ENCODE measurements at places on chromosomes 7 and 10.

- no peak for DNase-seq
Observed at GRCh38 chr10:129331207-129331838, 135.7 kb upstream of the MGMT start.

DNA sequence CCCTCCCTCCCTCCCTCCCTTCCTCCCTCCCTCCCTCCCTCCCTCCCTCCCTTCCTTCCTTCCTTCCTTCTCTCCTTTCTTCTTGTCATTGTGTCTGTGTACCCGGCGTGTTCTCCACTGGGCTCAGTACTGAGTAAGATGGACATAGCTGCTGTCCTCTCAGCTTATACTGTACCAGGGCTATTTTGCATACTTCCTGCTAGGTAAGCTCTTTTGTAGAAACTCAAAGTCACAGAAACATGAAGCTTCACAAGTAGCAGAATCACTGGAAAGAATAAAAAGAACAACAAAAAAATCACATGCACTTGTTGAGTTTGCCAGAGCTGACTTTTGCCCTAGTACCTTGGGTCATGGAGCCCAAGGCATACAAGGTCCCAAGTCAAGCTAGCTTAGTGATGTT lies 125.7 kb downstream of the PLPP4 start:
- no peak for DNase-seq

GRCh38 chr10:79066411-79067240 lies 2.1 kb upstream of the ZMIZ1 start:
- no peak for DNase-seq

DNA sequence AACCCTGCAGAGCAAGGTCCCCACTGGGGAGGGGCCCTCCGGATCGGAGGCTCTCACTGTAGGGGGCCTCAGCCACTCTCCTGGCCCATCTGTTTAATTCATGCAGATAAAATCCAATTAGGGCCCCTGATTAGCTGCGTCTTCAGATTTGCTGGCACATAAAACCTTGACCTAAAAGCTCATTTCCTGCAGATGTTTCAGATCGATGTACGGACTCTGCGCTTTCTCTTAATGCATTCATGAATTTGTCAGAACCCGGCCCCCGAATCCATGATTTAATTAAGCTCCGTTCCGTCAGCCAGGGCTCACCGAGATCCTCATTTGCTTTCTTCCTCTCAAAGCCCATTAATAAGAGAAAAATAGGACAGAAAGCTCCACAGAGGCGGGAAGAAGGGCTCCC lies 40.0 kb upstream of the FOXL3 start:
- DNase-seq = no peak

DNA sequence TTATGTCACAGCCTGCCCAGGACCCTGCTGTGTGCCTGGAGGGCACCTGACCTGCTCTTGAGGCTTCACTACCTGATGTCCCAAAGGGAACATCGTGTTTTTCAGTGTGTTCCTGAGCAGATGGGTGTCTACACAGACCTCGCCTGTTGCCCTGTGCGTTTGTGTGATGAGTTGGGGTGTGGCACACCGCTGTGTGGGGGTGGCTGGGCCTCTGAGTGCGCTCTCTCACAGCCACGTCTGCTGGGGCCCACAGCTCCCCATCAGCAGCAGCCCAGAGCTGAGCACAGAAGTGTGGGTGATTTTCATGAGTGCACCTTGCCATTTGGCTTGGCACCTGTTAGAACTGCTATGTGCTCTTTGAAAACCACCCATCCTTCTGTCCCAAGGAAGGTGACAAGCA lies 121.5 kb downstream of the NKX6-2 start:
- DNase-seq = no peak

DNA sequence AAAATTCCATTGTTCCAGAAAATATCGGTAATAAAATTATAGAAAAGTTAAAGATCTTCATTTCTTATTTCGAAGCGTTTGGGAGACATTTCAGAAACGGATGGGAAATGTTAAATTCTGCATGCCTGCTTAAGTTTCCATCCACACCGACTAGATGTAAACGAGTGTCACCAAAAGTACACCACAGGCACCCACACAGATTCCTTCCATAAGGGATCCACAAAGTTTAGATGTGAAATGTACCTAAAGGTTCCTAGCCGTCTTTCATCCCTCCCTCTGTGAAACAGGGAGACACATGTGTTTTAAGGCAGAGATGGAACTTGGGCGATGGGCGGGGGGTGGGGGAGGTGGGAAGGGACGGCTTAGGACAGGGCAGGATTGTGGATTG lies 621 bp upstream of the CAV1 start:
- DNase-seq = no peak

- peak; percentile 65 for DNase-seq
Observed at GRCh38 chr10:45420453-45421192, 46.6 kb downstream of the ALOX5 start.

DNA sequence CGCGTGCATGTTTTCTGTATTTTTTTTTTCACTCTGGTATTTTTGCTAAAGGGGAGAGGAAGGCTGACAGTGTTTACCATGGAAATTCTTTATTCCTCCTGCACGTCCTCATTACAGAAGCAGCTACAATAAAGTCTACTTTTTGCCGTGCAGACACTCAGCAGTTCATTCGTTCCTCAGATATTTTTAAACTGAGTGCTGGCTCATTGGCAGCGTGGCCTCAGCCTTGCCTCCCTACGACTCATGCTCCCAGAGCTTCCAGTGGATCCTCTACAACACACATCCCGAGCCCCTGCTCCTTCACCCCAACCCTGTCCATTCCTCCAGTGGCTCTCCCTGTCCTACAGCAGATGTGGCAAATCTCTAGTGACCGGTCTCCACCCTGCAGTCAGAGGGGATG lies 239.2 kb upstream of the ZMIZ1 start:
- no peak for DNase-seq

- no peak for DNase-seq
Observed at GRCh38 chr10:23413629-23414089, 25.2 kb upstream of the OTUD1 start.

DNA sequence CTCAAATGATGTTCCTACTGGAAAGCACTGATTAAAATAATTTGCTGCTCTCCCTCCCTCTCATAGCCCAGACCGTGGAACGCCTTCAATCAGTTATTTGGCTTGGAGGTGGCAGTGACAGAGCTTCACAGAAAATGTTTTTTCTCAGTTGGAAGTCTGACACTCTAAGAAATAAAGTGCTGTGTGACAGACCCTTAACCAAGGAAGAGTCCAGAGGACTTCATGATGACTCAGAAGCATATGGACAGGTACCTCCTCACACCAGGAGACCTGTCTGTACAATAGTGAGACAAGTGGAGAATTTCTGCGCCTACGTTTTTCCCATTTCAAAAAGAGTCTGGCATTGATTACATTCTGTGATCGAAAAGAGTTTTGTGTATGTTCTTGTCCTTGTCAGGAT lies 295.5 kb downstream of the DOCK4 start:
- DNase-seq = no peak

DNA sequence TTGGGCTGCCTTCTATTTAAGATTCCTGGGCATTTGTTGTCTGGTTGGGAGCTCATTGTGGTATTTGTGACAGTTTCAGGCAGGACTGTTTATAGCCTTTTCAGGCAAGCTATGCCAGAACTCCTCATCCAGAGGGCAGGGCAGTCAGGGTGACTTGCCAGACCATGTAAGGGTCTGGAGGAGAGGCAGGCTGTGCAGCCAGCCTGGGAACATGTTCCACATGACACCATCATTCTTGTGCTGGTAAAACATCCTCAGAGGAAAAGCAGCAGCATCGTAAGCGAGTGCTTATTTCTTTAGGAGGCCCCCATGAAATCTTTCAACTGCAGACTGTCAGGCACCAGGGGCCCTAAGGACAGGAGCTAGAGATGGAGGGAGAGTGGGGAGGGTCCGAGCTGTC lies 44.0 kb upstream of the SORBS1 start:
- no peak for DNase-seq

GRCh38 chr7:84949501-84949900 lies 237.4 kb downstream of the SEMA3D start:
- no peak for DNase-seq

Measured in CD4-positive, alpha-beta T cell treated with Interleukin-6 at 100 ng/mL for 8 hours (primary cell).